AG20443 (cell line): ENCODE measurements at places on chromosomes 16 and 17.

DNA sequence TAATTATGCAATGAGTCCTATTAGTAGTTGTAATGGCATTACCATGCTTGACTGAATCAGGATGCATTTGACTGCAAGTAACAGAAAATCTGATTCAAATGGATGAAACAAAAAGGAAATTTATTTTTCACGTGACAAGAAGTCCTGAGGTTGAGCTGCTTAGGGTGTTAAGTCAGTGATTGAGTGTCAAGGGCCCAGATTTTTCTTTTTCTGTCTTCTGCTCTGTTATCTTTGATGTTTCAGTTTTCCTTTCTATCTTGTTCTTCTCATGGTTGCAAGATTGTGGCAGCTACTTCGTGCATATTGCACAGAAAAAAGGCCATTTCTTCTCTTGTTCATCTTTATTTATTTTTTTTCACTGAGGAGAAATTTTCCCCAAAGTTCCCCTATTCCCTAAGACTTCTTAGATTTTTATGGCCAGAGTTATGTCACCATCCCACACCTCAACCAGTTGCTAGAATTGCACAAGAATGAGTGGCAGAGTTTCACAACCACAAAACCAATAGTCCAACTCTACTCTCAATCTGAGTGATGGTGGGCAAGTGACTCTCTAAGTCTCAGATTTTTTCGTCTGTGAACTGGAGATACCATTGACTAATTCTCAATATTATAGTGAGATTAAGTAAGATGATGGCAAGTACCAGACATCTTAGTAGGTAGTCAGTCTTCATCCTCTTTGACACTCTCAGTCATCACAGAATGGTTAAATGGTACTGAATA is 15.7 kb upstream of the GPR139 start:
- no peak for DNase-seq

DNA sequence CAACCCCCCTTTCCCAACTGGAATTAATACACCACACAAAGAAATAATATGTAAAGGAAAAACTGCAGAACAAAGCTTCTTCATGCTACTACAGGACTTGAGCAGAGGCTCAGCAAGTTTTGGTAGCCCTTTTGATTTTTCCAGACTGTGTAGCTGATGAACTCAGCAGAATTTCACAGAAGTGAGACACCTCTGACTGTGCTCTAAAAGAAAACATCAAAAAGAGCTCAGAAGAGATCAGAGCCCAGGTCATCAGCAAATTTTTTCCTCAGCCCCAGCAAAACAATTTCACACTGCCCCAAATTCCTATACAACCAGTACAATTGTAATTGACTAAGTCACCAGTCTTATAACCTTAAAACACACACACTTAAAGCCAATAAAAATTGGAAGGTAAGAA is 38.0 kb downstream of the TTC19 start:
- DNase-seq = no peak

DNA sequence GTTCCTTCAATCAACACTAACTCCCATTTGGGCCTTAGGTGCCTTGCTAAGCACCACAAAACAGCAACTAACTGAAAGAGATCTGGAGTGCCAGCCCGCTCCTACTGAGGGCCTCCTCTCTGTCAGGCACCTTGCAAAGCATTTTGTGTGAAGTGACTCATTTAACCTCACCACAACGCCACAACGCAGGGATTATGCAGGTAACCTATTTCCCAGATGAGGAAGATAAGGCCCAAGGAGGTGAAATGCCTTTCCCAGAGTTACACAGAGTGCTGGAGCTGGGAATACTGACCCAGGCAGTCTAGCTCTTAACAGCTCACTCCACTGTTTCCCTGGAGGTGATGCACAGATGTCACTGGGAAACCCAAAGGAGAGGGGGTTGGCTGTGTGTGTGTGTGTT is 32.8 kb downstream of the DRC3 start:
- no peak for DNase-seq

DNA sequence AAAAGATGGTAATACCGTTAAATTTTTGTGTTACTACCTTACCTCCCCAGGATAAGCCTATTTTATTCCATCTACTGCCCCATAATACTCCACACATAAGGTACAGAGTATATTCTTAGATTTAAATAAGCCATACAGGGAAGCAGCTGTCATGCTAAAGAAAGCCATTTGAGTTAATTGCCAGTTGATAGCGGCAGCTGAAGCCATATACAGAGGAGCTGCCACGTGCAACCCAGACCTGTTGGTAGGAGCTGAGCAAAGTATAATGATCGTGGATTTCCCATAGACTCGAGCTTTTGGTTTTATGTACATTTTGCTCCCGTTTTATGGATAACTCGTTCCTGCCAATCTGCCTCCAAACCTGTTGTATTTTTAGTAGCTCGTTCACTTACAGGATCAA is 12.0 kb downstream of the CPSF4L start:
- no peak for DNase-seq

GRCh38 chr17:15482476-15482875 is 15.1 kb upstream of the CDRT4 start:
- DNase-seq = no peak

- DNase-seq = no peak
These were observed 232.2 kb downstream of the ZNF423 start for GRCh38 chr16:49623501-49624266.

DNA sequence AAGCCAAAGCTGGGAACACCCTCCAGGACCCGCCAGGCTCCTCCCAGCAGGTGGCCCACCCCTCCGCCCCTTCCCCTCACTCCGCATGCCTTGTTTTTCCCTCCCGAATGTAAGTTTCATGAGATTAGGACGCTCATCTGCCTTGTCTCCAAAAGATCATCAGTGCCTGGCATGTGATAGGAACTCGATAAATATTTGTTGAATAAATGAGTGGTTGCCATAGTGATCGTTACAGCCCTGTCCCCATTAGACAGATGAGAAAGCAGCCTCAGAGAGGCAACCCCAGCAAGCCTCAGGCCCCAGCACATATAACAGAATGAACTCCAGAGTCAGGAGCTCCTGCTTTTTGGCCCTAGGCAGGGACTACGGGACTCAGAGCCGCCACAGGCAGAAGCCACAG is 5.0 kb downstream of the CAMKK1 start:
- DNase-seq = no peak

- no peak for DNase-seq
These were observed 59.5 kb upstream of the CACNG4 start for GRCh38 chr17:66904760-66905624.

DNA sequence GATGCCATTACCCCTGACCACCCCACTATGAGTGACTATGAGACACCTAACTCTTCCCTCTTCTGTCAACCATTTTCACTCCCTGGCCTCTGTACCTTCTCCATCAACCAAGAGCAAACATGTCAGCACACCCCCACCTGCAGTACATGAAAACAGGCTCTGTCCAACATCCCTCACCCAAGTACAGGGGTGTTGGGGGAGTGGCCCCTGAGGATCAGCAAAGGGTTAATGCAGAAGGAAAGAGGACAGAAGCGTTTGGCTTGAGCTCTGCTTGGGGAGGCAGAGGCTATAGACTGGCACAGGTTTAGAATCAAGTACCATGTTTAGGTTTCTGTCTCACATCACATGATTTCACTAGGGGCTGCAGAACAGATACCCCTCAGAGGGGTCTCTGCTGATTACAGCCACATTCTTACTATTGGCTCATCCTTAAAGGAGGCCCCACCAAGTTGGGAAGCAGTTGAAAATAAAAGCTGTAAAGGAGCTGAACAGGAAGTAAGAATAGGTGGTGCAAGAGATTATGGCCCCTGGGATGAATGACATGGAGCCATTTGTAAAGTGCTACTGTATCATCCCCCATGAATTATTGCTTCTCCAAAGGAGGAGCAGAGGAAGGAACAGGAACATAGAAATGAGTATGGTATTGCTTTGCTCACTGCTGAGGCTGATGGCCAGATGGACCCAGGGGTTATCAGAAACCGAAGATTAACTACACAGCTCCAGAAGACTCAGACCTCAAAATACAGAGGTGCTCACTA is 2.4 kb upstream of the PSMC3IP start:
- DNase-seq = no peak

- no peak for DNase-seq
These were observed 8.1 kb downstream of the AQP8 start for GRCh38 chr16:25224731-25225319.
